Hematopoietic multipotent progenitor cell treated with erythropoietin and hydrocortisone succinate and interleukin-3 and kit ligand, for 6 days (in vitro differentiated cells): ENCODE measurements at places on chromosomes 12 and 14.

- DNase-seq, result no peak
These were observed 26.7 kb upstream of the HDAC7 start for GRCh38 chr12:47846294-47846996.

GRCh38 chr12:13891902-13892301, 89.5 kb downstream of the GRIN2B start:
- no peak for DNase-seq

DNA sequence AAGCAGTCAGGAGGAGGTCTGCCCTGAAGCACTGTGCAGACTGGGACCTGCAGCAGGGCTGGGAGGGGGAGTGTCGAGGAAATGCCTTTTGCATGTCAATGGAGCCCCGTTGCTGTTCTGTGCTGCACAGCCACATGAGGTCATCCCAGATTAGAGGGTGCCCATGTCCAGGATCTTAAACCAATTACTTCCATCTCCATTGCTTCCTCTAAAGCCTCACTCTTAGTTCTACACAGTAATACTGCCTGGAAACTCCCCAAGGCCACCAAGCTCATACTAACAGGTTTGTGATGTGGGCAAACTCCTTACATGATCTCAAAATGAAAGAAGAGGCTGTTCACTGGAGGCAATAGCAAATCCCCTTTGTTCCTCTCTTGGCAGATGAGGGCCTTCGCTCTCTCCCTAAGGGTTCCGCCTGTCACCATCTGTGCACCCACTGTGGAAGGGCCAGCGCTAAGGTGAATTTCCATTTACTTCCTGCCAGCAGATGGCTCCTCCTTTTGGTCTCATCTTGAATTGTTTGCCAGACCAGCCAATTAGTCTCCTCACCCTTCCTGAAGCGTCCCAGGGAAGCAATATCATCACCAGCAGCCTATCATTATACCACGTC, 35.4 kb upstream of the LTA4H start:
- no peak for DNase-seq

- DNase-seq, result peak; percentile 67
These were observed 18.4 kb upstream of the SRGAP1 start for GRCh38 chr12:63826006-63826585.

DNA sequence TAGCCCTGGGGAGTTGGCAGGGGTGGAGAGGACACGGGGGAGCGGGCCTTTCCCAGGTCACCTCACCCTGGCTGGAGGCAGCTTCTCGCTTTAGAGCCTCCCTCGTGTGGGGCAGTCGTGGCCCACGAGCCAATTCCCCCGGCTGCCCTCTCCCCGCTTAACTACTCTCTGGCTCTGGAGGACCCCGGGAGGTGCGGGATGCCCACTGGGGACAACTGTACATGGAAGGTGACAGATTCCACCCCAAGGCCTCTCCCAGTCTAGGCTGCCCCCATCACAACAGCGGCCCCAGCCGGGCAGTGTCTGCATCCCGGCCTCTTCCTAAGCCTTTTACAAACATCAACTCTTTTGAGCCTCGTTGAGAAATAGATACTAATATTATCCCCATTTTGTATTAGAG, 78.1 kb downstream of the KIF26A start:
- DNase-seq, result no peak

GRCh38 chr14:86296173-86296572, 766.2 kb downstream of the FLRT2 start:
- no peak for DNase-seq

DNA sequence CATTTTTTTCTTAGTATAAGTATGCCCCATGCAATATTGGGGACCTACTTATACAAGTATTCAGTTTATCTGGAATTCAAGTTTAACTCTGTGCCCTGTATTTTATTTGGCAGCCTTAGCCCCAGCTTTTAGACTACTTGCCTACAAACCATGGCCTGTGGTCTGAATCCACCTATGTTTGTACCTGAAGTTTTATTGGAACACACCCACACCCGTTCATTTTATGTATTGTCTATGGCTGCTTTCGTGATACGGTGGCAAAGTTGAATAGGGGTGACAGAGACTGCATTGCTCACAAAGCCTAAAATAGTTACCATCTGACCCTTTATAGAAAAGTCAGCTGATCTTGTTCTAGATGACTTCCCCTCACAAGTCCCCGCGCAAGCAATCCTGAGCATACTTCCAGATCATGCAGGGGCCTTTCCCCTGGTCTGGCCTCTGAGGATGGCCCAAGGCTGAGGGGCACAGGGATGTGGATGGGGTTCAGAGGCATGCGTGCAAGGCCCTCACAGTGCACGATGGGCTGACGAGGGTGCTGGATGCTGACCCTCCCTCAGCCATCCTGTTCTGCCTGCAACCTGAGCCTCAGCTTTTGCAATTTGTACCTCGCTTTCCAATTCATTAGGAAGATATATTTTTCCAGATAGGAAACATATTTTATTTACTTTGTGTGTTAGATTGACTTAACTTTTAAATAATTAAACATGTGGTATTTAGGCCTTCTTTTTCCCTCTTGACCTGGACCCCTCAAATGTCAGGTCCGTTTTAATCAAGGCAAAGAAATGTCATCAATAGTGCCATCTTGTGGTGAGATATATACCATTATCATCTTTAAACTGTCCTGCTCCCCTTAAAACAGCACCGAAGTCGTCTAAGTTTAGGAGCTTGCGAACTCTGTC, 527.3 kb upstream of the CCDC196 start:
- peak; percentile 80 for DNase-seq

- DNase-seq, result peak; percentile 15
These were observed 12.4 kb upstream of the SNAPC1 start for GRCh38 chr14:61749867-61750266.

DNA sequence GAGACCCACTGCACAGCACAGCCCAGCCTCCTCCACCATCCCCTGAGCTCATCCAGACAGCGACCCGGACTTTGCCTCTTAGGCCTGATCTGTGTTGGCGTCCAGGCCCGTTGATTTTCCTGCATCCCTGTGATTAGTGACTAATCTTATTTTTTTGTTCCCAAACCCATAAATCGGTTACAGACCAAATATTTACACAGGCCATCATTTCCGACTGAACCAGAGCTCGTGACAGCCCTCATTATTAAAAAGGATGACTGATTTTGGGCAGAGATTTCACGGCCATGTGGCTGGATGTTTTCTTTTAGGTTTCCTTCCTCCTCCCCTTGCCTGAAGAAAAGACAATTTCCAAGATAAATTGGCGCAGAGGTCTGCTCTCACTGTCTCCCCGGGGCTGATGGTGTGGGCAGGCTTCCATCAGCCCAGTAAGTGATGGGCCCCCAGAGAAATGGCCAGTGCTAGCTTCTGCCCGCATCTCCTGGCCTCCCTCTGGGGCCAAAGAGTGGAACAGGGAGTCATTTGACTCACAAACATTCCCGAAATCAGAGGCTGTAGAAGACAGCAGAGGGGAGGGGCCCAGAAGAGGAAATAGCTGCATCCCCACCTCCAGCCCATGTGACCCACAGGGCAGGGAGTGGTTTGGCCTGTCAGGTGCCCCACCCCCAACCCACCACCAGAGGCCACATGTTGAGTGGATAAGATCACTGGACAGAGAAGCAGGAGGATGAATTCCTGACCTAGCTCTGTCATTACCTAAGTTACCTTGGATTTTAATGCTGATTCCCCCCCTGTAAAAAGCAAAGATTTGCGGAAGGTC, 283.5 kb downstream of the KSR2 start:
- no peak for DNase-seq

DNA sequence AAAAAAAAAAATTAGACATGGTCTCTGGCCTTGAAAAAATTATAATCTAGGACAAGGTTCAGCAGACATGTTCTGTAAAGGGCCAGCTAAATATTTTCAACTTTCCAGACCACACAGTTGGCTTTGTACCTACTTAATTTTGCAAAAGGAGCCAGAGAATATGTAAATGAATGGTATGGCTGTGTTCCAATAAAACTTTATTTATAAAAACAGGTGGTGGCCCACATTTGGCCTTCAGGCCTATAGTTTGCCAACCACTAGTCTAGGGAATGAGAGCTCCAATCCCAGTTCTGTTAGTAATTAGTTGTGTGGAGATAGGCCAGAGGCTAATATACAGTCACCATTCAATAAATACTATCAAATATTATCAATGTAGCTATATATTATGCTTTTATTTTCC, 29.3 kb upstream of the PWP1 start:
- no peak for DNase-seq

GRCh38 chr14:21891921-21892320, 218.3 kb upstream of the OR4E1 start:
- DNase-seq, result no peak

DNA sequence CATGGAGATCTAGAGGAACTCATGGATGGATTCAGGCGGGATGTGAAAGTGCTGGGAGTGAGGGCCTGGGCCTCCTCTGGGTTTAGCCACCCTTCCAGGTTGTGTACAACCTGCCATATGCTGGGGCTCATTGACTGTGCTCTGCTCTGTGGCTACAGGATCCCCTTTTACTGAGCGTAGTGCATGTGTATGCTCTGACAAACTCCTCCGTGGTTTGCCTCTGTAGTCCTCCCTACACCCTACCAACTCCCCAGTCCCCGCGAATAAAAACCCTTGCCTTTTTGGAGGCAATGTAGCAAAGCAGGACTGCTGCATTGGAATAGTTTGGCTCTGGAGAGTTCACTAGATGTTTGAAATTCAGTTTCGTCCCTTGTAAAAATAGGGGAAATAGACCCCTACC, 17.4 kb downstream of the JDP2 start:
- no peak for DNase-seq

- peak; percentile 72 for DNase-seq
These were observed 2.2 kb downstream of the MMP17 start for GRCh38 chr12:131830335-131830913.

DNA sequence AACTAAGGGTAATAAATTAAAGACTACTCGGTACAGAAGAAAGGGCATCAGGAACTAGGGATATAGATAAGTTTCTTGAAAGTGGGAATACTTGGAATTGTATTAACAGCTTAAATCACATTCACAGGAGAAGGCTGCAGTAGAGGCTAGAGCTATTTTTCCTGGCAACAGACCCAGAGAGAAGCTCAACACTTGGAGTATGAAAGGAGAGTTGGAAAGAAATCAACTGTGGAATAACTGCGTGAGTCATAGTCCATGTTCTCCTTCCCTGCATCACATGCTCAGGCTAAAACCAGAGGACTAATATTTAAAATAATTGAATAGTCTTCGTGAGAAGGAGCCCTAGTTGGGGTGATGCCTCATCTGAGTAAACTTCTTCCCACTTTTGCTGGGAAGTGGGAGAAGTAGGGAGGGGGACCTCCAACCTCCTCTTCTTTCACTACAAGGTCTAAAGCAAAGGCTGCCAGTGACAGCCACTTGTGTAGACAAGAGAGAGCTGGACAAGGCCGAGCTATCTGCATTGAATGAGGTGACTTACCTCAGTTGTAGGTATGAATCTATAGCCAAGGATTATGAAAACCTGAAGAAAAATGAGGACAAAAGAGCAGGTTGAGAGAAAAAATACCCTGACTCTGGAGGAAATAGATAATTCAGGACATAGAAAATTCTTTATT, 32.7 kb downstream of the DYRK2 start:
- no peak for DNase-seq

DNA sequence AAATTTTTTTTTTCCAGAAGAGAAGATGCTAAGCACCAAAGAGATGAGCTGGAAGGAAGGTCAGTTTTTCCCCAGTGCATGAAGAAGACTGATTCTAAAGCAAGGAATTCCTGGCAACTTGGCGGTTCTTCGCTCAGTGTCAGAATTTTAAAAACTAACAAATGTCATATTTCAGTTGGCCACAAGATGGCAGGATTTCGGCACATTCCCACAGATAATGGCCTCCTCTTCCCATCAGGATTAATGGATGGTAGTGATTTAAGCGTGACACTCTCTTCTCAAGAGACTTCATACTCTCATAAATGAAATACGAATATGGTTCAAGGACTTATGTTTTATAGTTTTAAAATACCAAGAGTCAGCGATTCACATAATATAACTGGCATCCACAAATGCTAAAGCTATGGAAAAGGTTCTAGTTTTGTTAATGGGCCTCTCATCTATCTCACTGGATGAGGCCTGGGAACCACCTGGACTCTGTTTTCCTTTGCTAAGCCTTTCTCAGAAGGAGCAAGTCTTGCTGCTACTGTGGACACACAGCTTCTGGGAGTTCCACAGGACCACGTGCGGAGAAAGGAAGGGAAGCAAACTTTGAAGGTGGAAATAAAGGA, 46.1 kb upstream of the PTPRO start:
- peak; percentile 40 for DNase-seq

- DNase-seq, result no peak
These were observed 201.8 kb upstream of the CCDC196 start for GRCh38 chr14:66284346-66284745.

GRCh38 chr14:26204728-26205479, 392.9 kb downstream of the NOVA1 start:
- no peak for DNase-seq

DNA sequence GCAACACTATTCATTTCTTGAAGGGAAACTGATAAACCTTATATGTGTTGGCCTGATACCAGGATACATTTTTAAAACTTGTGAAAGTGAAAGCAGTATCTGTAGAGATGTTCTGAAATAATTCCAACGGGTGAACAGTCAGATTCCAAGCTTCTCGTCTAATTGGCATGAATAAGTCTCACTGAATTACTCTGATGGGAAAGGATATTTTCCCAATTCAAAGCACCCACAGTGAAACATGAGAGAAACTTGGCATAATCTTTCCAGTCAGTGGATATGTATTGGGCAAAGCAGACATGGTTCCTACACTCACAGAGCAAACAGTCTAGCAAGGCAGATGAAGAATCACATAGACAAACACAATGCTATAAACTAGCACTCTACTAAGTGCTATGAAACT, 413.1 kb downstream of the MED13L start:
- DNase-seq, result no peak

- DNase-seq, result peak; percentile 50
These were observed 47.8 kb downstream of the CCDC88C start for GRCh38 chr14:91369628-91370445.

GRCh38 chr12:9341260-9341585, 133.0 kb upstream of the PZP start:
- DNase-seq, result no peak

DNA sequence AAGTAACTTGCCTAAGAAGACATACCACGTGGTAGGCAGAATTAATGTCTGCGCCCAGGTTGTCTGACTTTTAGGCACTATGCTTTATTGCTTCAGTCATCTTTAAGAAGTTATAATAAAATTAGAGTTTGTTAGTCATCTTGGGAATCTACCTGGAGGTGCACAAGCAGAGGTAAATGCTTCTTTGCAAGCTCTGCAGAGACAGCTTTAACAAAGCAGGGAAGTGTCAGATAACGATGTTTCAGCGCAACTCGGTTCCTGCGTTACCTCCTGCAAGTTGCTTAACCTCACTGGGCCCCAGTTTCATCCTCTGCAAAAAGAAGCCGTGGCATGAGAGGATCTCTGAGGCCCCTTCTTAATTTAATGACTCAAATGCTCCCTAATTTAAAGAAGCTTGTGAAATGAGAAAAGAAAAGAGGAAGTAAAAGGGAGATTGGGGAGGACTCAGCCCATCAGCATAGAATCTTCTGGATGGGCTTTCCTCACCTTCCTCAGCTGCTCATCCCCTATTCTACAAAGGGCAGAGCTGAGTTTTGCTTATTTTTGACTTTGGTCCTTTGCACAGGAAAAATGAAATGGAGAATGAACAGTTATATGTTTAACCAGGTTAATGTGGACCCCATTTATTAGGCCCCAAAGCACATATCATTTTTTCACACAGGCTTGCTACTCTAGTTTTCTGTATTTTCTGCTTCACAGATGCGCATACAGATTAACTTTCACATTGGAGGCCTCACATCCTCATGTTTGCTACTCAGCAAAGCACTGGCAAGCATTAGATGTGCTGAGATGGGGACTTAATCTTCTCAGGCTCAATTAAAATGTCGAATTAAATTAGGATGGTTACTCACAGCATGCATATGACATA, 5.1 kb downstream of the ARHGDIB start:
- peak; percentile 63 for DNase-seq
